ENCODE measurements at places on chromosomes 2 and 18. TPM values are rescaled to one million over a fixed set of nuclear protein-coding genes. Genes with fewer than 3 reads are reported as not detected.

DNA sequence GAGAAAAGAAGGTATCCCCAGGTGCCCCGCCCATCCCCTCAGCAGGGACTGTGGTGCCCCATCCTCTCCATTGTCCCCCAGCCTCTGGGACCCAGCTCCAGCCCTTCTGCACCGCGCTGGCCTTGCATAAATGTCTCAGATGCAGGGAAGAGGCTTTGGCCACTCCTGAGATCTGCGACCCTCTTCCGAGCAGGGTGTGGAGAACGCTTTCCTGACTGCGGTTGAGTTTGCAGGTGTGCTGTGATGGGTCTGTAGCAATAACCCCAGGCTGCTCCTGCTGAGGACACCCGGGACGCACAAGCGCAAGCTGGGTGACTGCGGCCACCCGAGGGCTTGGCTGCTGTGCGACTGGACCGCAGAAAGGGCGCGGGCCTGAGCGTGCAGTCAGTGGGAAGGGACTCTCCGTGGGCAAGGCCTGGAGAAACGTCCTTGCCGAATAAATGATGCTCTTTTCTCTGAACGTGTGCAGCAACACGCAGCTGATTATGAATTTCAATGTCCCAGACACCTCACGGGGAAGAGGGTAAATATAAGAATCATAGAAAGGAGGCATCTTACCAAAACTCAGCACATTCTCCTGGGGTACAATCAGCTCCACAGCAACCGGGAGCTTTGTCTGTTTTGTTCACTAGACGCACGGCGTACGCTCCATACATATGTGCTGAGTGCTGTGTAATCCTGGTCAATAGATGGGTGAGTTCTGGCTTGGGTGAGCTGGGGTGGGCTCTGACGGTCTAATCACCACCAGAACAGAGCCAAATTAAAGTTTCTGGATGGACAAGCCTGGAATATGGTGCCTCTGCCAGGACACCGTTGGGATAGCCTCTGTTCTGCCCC, 67.5 kb upstream of the ZNF516 start:
- no peaks in the 10 kb centered on the region for H3K27me3 ChIP-seq
- DNase-seq: peak; percentile 31

- H3K4me1 ChIP-seq: peaks cover 27% of the 10 kb centered on the region
- H3K4me3 ChIP-seq: no peak overlapping the region
- no peaks in the 10 kb centered on the region for H3K27me3 ChIP-seq
Observed at GRCh38 chr2:202005272-202005887, 28.3 kb upstream of the FZD7 start.

DNA sequence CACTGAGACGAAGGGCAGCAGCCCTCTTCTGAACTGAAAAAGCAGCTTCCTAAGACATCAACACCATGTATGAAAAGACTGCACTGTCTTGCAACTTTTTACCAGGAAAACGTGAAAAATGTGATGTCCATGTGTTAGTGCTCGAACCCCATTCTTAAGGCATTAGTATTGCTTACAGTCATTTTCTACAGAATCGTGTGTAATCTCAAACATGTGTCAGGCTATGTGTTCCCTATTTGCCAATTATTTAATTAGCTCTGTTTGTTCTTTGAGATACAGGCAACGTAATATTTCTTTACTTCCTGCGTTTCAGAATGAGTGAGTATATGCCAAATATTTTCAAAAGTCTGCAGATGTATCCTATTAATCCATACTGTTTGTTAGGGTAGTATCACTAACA, 307.7 kb upstream of the CCDC68 start:
- no peaks in the 10 kb centered on the region for H3K27me3 ChIP-seq
- H3K36me3 ChIP-seq: peaks cover 67% of the 10 kb centered on the region
- H3K27ac ChIP-seq: peak overlapping the region; percentile 85
- peaks cover 21% of the 10 kb centered on the region for H3K4me1 ChIP-seq

- no peaks in the 10 kb centered on the region for H3K27me3 ChIP-seq
- no peak for DNase-seq
Observed at GRCh38 chr2:77518311-77518710, 3.9 kb downstream of the LRRTM4 start.

DNA sequence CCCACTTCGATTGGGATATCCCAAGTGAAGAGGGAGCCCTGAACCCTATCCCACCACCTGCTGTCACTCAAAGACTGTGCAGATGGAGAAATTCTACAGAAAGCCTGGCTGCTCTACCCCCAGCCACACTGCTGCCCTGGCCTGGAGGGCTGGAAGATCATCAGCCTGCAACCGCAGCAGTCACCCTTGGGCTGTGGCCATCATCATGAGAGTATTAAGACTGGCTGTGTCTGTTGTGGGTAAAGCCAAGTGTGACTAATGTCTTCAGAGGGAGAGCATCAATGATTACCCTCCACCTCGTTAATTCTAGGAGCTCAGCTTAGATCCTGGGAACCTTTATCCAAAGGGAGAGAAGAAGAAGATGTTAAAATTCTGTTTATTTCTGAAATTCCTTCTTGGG, 221.5 kb downstream of the TFCP2L1 start:
- peaks cover 19% of the 10 kb centered on the region for H3K27me3 ChIP-seq
- no peak overlapping the region for H3K4me3 ChIP-seq
- peaks cover 25% of the 10 kb centered on the region for H3K4me1 ChIP-seq

DNA sequence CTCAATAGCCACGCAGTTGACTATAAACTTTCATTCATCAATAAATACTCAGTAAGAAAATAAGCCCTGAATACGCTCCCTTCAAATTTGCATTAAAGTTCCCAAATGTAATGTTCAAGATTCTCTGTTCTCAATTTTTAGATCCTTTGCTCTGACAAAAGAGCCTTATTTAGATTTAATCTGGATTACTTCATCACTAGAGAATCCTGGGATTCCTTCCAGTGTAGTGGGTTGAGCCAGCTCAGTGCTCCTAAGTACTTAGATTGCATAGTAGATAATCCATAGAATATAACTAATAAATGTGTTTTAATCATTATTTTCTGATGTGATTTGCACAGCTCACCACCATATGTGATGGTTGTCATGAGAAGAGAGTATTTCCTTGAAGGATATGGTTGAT, 1286.2 kb downstream of the SUCLG1 start:
- H3K36me3 ChIP-seq: no peaks in the 10 kb centered on the region
- no peak for DNase-seq
- H3K4me1 ChIP-seq: no peaks in the 10 kb centered on the region
- H3K27me3 ChIP-seq: no peaks in the 10 kb centered on the region
- H3K27ac ChIP-seq: no peak overlapping the region

DNA sequence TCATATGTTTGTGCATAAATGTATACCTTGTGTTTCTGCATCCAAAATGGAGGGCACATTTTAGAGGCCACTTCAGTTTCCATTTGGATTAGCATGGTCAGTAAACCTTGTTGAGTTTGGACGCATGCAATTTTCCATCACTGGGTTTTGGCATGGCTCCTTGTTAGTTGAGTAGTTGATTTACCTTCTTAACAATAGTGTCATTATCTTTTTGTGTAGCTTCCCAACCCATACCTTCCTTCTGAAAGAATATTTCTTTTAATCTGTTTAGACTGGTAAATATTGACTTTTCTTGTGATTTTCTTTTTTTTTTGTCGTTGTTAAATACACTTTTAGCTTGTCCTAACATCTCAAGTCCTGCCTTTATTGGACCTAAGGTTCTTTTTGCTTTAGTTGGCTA, 15.5 kb downstream of the RPIA start:
- H3K27me3 ChIP-seq: no peaks in the 10 kb centered on the region
- no peak overlapping the region for H3K27ac ChIP-seq
- H3K4me3 ChIP-seq: no peak overlapping the region
- H3K4me1 ChIP-seq: no peaks in the 10 kb centered on the region

DNA sequence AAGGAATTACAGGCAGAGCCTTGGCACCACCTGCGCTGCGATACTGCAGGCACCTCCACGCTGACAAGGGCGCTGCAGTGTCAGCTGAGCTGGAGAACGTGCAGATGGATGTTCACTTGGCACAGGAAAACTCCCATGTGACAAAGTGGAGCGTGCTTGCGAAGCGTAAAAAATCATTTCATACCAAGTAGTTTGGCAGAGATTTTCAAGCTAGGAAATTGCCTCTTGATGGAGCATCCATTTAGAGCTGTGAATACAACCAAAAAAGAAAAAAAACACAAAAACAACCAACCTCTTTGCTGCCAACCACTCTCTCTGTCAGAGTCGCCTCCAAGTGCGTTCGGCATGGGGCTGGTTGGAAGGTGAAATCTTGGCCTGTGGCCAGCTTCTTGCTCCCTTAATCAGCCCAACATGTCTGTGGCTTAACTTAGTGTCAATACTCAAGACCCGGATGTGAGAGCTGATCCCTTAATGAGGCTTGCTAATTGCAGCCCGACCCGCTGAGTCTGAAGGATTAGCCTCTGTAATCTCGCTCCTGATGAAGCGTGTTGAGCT, 38.1 kb downstream of the ACOXL start:
- H3K4me1 ChIP-seq: no peaks in the 10 kb centered on the region
- no peaks in the 10 kb centered on the region for H3K36me3 ChIP-seq
- H3K27me3 ChIP-seq: peaks cover 16% of the 10 kb centered on the region
- H3K4me3 ChIP-seq: peak overlapping the region; percentile 28

DNA sequence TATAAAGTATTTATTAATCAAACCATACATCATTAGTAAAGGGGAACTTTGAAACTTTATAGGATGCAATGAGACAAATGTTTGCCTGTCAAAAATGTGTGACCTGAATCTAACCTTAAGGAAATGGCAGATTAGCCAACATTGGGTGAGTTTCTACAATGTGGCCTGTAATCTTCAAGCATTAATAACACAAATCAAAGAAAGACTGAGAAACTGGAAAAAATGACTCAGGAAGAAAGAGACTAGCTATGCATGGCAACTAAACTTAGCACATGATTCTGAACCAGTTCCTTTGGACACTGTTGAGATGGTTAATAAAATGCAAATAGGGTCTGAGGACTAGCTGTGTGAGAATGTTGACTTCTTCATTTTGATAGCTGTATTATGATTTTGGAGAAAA, 628.6 kb upstream of the ID2 start:
- no peak overlapping the region for H3K27ac ChIP-seq
- no peaks in the 10 kb centered on the region for H3K4me1 ChIP-seq
- H3K36me3 ChIP-seq: no peaks in the 10 kb centered on the region
- no peaks in the 10 kb centered on the region for H3K27me3 ChIP-seq
- DNase-seq: no peak
- H3K4me3 ChIP-seq: no peak overlapping the region

- DNase-seq: peak; percentile 57
- H3K27ac ChIP-seq: no peak overlapping the region
- H3K27me3 ChIP-seq: no peaks in the 10 kb centered on the region
- H3K4me3 ChIP-seq: no peak overlapping the region
- H3K36me3 ChIP-seq: no peaks in the 10 kb centered on the region
- H3K4me1 ChIP-seq: peaks cover 16% of the 10 kb centered on the region
Observed at GRCh38 chr2:8662239-8662879, 19.5 kb upstream of the ID2 start.

GRCh38 chr18:27778441-27778840, 398.5 kb downstream of the CDH2 start:
- H3K36me3 ChIP-seq: no peaks in the 10 kb centered on the region
- H3K27me3 ChIP-seq: no peaks in the 10 kb centered on the region
- H3K4me1 ChIP-seq: no peaks in the 10 kb centered on the region
- H3K4me3 ChIP-seq: no peak overlapping the region

DNA sequence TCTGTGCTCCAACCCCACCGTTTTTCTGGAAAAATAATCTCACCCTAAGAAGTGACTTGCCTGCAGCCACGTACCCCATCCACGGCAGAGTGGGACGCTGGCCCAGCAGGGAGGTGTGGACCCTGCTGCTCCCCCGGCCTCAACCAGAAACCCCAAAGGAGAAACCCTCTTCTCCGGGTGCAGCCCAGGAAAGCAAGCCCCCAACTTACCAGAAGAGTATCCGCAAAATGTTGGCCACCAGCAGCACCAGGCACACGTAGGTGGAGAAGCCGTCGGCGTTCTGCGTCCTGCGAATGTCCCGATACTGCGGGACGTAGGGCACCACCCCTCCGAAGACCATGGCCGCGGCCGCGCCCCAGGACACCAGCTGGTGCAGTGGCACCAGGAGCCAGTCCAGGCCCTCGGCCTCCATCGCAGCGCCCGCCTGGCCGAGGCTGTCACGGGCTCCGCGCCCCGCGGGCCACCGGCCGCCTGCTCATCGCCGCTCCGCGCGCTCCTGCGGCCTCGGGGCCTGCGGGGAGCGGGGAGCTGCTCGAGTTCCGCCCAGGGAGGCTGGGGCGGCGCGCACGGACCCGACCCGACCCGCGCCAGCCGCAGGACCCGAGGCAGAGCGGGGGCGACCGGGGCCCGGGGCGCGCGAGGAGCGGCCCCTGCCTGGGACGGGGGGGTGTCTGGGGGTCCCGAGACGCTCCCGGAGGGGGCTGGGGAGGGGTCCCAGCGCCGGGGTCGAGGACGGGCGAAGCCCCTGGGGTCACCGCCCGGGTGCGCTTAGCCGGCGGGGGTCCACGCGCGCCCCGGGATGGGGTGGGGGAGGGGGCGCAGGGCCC, 725 bp downstream of the SLC66A2 start:
- peak; percentile 84 for DNase-seq
- no peaks in the 10 kb centered on the region for H3K27me3 ChIP-seq
- 0 out of 2 replicates have a peak, but pooled peaks cover 4% of the 10 kb centered on the region for H3K4me1 ChIP-seq
- H3K4me3 ChIP-seq: peak overlapping the region; percentile 67
- H3K27ac ChIP-seq: no peak overlapping the region

- no peak overlapping the region for H3K27ac ChIP-seq
- no peak for DNase-seq
- no peak overlapping the region for H3K4me3 ChIP-seq
- H3K4me1 ChIP-seq: no peaks in the 10 kb centered on the region
Observed at GRCh38 chr2:109229094-109229675, 100.2 kb downstream of the SH3RF3 start.

GRCh38 chr18:61333271-61333745, at the start of gene CDH20:
Gene CDH20 (plus strand): TSS chr18:61333430.
- H3K36me3 ChIP-seq: no peaks in the 10 kb centered on the region
- H3K4me3 ChIP-seq: peak within 1 kb of the TSS; percentile 76
- DNase-seq: no peak

DNA sequence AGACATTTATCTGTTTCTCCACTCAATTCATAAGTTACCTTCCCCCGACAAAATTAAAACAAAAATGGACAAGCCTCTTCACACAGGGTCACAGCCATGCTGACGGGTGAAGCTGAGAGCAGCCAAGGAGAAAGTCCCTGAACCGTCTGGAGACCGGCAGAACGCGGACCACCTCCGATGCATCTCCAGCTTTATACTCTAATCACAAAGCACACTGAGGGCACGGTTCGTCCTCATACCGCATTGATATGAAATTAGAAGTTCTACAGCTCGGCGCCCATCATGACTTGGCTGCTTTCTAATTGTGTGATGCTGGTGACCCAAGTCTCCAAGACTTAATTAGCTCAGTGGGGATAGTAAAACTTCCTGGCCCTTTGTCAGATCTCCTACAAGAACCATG, 181.2 kb upstream of the PXDN start:
- no peak overlapping the region for H3K4me3 ChIP-seq
- H3K27me3 ChIP-seq: no peaks in the 10 kb centered on the region
- no peak overlapping the region for H3K27ac ChIP-seq
- peaks cover 20% of the 10 kb centered on the region for H3K4me1 ChIP-seq

The IL1RL2 gene
- polyA plus RNA-seq: 0.05 TPM

The OTOS gene
- polyA plus RNA-seq: not detected

The IL36RN gene
- polyA plus RNA-seq: not detected

The EFR3B gene
- polyA plus RNA-seq: 1.5 TPM

The ZCCHC2 gene
- 7.3 TPM for polyA plus RNA-seq

The SPEG gene
- 98.3 TPM for polyA plus RNA-seq

The PPM1B gene
- 16.2 TPM for polyA plus RNA-seq

The STARD6 gene
- polyA plus RNA-seq: not detected

The CDH7 gene
- polyA plus RNA-seq: not detected

The PROM2 gene
- 0.38 TPM for polyA plus RNA-seq

The IL1B gene
- 0.25 TPM for polyA plus RNA-seq

The CAVIN2 gene
- polyA plus RNA-seq: 1.5 TPM

The C2orf72 gene
- 0.32 TPM for polyA plus RNA-seq

The LTBP1 gene
- polyA plus RNA-seq: 564 TPM

The LINC00305 gene
- not detected for polyA plus RNA-seq
